Right hindlimb (tissue), 1 donor: ENCODE measurements at places on chromosomes 1 and 21.

DNA sequence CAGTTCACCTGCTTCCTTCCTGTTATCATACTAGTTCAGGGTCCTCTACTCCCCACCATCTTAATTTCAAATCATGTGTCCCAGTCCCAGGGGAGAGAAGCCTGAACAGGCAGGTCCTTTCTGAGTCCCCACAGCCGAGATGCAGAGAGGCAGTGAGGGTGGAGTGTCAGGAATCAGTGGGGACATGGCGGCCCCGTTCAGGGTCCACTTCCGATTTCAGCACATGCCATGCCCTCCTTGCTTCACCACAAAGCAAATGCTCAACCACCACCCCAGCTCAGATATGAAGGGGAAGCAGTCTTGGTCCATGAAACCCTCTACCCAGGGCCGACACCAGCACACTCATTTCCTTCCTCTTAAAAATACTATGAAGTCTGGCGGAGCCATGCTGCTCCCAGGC is 5.2 kb upstream of the SEMA4A start:
- no peak for DNase-seq

- DNase-seq: no peak
Measured at GRCh38 chr1:31886866-31887265, 51.3 kb downstream of the PTP4A2 start.

DNA sequence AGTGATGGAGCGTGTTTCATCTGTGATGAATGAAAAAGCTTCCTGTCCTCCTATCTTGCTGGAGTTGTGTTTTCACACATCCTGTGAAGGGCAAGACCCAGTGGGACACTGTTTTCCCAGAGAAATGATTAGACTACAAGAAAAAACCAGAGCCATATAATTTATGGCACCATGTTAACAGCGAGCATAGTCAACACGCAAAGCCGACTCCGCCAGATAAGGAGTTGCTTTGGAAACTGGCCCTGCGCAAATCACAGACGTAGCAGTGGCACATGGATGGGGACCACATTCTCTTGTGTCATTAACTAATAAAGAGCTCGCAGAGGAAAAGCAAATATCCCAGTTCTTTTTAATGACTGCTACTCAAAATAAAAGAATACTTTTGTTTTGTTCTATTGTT is 471.2 kb upstream of the RUNX1 start:
- DNase-seq: no peak

GRCh38 chr1:78101514-78101913 is 55.7 kb downstream of the GIPC2 start:
- no peak for DNase-seq

DNA sequence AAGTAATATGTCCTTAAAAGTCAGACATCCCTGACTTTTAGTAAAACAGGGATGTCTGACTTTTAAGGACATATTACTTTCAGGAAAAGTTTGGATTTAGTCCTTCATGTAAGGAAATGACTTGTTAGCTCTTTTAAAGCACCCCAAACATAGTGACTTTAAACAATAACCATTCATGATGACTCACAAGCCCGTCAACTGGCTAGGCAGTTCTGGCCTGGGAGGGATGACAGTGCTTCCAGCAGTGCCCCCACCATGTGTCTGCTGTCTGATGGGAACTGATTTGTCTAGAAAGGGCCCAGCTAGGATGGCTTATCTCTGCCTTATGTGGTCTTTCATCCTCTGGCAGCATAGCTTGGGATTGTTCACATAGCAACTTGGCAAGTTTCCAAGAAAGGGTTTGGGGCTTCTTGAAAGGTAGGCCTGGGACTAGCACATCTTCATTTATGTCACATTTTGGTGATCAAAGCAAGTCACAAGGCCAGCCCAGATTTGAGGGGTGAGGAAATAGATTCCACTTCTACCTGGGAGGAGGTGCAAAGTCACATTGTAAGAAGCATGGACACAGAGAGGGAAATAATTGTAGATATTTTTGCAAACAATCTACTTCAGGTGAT is 143.5 kb downstream of the C1orf94 start:
- DNase-seq: no peak

DNA sequence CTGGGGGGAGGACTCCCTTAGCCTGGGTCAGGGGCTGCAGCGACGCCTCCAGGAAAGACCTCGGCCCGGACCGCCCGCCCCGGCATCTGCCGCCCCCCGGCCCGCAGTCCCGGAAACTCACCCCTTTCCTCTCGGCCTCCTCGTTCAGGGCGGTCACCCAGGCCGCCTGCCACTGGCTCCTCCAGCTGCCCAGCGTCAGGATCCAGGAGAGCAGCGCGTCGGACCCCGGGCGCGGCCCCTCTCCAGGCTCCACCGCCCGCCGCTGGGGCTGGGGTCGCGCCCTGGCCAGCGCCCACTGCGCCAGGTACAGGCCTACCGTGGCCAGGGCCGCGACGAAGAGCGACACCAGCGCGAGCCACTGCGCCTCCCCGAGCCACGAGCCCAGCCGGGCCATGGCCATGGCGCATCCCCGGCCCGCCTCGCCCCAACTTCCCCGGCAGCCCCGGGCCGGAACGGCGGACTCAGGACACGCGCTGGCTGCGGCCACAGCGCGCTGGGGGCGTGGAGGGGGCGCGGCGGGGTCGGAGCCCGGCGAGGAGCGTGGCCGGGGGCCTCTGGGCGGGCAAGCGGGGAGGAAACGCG is 478 bp downstream of the C2CD2 start:
- peak; percentile 49 for DNase-seq

- DNase-seq: no peak
Measured at GRCh38 chr1:208237241-208237640, 6.9 kb downstream of the PLXNA2 start.

- DNase-seq: no peak
Measured at GRCh38 chr1:212161231-212161781, 123.9 kb upstream of the PPP2R5A start.

DNA sequence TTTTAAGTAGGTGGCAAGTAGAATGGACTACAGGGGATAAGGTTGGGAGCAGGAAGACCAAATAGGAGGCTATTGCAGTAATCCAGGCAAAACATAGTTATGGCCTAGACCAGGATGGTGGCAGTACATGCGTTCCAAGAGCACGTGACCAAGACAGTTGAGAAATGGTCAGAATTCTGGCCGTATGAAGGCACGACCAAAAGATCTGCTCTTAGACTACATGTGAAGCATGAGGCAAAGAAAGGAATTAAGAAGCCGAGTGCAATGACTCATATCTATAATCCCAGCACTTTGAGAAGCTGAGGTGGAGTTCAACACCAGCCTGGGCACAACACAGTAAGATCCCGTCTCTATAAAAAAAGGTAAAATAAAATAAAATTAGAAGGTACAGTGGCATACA is 71.3 kb downstream of the LUZP1 start:
- DNase-seq: no peak

- DNase-seq: no peak
Measured at GRCh38 chr1:41329662-41330587, 31.3 kb upstream of the FOXO6 start.
